ENCODE measurements at places on chromosomes 3 and 15.

GRCh38 chr3:23749609-23750008 lies 56.1 kb upstream of the UBE2E1 start:
- no peak for DNase-seq

DNA sequence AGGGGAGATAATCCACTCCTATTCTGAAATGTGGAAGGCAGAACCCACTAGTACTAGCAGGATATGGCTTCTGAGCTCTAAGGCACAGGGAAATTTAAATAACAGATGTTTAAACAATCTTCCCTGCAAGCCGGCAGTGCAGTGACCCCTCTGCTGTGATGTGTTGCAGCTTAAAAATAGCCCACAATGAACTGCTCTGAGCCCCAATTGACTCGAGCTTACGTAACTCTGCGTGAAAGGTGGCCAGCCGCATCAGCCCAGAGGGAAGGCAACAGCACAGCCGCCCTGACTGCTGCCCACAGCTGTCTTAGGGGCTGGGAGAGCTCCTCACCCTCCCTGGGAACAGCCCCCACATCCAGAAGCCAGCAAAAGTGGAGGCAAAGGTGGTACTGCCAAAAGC lies 12.5 kb upstream of the CAMKV start:
- no peak for DNase-seq

DNA sequence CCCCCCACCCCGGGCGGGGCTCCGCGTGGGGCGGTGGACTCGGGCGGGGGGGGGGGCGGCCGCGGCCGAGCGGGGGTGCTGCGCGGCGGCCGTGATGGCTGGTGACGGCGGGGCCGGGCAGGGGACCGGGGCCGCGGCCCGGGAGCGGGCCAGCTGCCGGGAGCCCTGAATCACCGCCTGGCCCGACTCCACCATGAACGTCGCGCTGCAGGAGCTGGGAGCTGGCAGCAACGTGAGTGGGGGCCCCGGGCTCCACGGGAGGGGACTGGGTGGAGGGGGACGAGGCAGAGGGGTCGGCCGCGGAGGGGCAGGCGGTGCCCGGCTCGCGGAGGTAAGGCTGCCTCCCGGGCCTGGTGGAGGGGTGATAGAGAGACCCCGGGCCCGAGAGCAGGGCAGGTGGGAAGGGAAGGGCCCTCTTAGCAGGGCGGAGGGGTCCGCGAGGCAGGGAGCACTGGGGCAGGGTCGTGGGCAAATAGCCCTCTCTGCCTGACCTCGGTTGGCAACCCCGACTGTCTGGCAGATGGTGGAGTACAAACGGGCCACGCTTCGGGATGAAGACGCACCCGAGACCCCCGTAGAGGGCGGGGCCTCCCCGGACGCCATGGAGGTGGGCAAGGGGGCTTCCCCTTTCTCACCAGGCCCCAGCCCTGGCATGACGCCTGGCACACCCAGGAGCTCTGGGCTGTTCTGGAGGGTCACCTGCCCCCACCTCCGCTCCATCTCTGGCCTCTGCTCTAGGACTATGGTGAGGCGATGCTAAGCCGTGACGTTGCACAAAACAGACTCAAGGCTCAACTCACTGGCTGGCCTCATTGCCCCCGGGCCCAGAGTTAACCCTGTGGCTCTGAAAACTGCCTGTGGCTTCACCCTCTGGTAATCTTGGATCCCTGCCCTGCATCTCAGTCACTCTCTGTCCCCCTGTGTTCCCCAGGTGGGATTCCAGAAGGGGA lies at the start of gene ECE2:
Gene ECE2, plus strand, starts transcription at position 62 of the 950 bp plus-strand sequence. Its CDS starts 132 bp downstream, at position 194.
- DNase-seq: no peak

DNA sequence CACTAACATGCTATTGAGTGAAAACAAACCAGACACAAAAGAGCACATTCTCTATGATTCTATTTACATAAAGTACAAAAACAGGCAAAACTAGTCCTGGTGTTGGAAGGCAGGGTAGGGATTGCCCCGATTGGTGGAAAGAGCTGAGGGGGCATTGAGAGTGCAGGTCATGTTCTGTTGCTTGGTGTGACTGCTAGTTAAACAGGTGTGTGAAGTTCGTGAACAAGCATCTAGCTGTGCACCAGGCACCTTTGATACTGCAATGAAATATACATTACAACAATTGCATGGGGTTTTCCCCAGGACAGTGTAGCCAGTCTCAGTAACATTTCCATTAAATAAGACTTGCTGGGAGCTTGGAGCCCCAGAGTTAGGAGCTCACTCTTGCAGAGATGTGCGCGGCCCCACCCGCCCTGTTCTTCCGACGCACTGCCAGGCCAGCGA lies 26.3 kb upstream of the THRB start:
- DNase-seq: no peak
